ENCODE measurements at places on chromosomes 2 and 18.

DNA sequence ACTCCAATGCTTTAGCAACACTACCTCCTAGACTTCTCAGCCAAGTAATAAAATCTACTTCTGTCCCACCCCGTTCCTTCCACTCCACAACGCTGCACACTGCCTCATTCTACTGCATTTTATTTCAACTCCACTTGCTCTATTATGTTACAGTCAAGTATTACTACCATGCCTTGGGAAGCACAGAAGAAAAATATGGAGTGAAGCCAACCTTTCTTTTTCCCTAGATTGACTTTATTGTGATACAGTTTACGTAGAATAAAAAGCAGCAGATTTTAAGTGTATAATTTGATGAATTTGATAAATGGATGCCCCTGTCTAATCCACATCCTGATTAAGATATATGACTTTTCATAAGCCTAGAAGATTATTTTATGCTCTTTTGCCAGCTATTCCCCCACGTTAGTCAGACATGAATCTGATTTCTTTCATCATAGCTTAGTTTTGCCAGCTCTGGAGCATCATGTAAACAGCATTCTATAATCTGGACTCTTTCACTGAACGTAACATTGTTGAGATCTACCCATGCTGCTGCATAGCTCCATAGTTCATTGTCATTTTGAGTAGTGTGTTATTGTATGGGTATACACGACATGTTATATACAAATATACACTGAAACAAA is 676.8 kb upstream of the RAB6C start:
- no peak for DNase-seq

DNA sequence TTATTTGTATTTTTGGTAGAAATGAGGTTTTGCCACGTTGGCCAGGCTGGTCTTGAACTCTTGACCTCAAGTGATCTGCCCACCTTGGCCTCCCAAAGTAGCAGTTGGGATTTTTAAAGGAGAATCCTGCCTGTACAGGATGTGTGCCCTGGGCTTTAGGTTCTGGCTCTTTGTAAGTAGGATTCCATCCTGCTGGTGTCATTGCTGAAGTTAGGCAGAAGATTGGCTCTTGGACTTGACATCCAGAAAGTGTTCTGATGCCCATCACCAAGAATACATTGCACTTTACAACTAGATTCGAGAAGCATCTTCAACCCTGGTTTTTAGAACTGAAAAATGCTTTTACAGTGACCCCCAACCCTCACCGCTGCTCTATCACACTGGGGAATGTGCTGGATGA is 4.4 kb upstream of the TWIST2 start:
- DNase-seq: no peak

GRCh38 chr2:189363559-189363958 is 77.7 kb upstream of the WDR75 start:
- no peak for DNase-seq

DNA sequence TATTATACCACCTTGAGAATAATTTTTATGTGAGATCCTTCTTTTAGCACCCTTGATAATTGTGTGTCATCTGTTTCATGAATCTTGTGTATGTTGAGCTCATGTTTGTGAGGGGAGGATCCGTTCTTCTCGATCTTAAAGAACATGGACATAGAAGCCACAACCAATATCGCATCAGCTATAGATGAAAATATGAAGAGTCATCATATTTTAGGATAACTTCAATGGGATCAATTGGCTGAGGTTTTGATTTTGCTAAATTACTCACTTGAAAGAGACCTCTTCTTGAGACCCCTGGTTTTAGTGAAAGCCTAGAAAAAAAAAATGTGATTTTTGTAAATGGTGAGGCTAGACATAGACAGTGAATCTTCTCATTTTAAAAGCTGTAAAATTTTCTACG is 385.3 kb upstream of the NRP2 start:
- no peak for DNase-seq

- no peak for DNase-seq
These were observed 44.5 kb downstream of the SOCS6 start for GRCh38 chr18:70333316-70333715.

GRCh38 chr2:153287109-153287801 is 191.3 kb downstream of the RPRM start:
- no peak for DNase-seq

GRCh38 chr18:32238635-32239268 is 48.9 kb downstream of the MEP1B start:
- no peak for DNase-seq

DNA sequence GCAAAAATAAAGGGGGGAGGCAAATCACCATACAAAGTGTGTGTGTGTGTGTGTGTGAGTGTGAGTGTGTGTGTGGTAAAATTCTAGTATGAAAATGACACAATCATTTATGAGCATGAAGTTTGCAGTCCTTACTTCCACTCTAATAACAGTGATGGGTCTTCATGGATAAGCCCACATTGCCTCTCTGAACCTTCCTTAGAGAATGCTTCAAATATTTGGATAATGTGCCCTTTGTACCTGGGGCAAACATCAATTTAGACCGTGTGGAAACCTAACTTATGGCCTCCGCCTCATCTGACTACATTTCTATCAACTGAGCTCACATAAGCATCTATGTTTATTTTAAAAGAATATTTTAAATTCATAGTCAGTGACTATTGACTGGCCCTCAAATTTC is 3.7 kb downstream of the SCN9A start:
- no peak for DNase-seq

GRCh38 chr18:2907550-2908135 is 60.8 kb downstream of the EMILIN2 start:
- DNase-seq: no peak

DNA sequence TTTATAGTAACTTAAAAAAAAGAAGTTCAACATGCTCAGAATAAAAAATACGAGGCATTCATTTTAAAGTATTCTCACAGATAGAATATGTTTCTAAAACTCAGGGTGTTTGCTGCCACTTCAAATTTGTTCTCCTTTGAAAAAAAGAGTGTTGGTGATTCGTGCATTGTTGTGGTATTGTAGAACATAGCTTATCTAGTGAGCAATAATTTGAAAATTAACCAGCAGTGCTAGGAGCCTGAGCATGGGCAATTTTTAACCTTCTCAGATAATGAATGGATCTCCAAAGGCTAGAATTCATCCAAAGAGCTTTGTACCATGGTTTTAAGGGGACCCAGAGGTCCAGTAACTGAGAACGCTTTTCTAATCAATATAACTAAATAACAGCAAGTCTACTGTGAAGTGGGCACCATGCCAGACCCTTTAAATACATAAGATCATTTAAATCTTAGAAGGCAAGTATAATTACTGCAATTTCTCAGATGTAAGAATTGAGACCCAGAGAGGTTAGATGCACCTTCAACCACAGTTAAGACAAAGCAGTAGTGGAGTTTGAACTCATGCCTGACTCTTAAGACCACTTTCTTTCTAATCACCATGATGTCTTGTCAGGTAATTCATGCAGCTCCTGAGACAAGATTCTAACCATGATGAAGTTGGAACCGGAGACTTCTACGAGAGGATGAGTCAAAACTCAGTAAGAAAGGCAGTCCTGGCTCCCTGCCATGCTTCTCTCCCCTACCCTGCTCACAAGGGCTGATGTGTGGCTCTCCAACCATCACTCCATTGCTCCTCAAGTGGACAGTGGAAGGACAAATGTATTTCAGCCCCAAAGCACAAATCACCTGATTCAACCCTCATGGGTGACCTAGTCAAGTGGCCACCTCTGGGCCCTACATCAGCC is 3.4 kb downstream of the CYRIA start:
- DNase-seq: no peak
